ENCODE measurements at places on chromosomes 13 and 19.

DNA sequence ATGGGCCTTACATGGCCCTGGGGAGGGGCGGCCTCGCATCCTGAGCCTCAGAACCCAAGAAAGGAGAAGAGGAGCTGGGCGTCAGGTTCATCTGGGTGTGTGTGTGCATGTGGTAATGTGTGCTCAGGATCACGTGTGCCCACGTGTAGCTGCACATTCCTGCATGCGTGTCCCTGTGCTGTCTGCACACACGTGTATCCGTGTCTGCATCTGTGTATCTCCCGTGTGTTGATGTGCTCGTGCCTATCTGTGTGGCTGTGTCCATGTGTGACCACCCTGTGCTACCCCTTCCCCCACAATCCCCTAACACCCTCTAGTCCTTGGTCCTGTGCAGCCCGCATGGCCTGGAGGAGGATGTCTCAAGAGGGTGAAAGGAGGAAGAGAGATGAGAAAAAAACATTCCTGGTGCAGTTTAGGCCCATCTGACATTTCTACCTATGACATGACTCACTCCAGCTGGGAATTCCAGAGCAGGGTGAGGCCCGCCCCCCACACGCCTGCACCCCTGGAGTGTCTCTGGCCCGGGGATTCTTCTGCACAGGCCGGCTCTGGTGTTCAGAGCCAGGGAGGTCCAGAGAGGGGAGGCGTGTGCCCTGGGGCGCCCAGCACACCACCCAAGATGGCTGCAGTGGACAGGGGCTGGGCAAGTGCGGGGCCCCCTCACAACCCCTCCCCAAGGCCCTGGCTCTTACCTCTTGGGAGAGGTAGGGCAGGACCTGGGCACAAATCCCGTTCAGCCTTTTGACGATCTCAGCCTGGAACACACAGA, 7.1 kb downstream of the TLE5 start:
- no peak for DNase-seq

DNA sequence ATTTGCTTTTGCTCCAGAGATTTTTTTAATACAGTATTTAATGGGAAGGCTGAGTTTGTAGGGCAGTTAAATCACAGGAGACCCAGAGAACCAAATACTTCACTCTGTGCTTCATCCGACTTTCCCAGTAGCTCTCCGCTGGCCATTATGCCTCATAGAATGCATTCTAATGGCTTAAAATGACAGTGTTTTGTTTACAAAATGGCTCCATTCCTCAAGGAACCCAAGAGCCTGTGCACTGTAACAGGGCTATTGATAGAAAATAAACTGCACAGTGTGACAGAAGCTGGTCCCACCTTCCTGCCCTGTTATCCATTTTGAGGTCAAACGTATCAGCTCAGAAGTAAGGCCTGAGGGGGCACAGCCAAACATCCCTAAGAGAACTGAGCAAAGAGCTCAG, 136.5 kb downstream of the RAP2A start:
- no peak for DNase-seq

DNA sequence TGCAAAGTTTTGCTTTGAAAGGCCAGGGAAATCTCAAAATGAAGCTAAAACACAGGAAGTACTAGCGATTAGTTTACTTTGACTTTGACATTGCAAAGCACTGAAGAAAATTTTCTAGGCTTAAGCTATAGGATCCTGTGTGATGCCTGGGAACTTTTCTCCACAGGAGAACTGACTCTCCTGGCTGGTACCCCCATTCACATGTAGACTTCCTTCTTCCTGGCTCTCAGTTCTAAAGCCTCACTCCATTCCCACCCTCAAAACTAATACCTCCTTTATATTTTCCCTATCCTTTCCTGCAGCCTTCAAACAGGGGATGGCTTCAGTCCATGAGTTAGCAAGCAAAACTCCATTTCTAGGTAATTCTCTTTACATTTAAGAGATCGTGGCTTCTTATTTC, 189.5 kb downstream of the SLITRK1 start:
- DNase-seq: no peak

DNA sequence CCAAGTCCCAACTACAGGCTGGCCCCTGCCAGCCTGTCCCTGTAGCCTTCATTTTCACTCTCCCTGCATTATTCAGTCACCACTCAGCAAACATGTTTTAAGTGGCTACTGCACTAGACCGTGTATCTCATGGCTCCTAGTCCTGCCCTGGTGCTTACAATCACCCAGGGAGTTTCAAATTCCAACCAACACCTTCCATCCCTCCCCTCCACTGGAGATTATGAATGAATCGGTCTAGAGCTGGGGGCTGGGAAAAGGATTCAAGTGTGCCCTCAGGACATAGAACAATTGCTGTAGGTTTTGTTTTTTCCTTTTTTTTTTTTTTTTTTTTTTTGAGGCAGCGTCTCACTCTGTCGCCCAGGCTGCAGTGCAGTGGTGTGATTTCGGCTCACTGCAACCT, 15.0 kb upstream of the TNFAIP8L1 start:
- DNase-seq: no peak

DNA sequence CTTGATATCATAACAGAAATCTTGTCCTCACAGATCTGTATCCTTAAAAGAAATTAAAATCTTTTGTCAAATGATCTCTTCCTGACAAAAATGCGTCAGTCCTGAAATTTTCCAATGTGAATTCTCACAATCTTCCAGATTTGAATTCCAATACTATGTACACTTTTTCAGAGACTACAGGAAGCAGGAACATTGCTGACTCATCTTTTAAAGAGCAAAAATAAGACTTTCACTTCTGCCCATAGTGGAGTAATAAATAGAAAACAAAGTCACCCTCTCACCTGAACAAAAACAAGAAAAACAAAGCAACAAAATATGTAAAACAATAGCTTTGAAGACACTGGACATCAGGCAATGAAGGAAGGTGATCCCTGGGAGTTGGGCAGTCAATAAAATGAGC, 167.0 kb upstream of the IPO5 start:
- DNase-seq: no peak

Measured in activated T-cell treated with anti-CD3 and anti-CD28 coated beads, Interleukin-2, amount 50 U/mL, for 48 hours (primary cell).